ENCODE measurements at places on chromosomes 7 and 10.

GRCh38 chr10:22737587-22737986, 23.2 kb upstream of the PIP4K2A start:
- DNase-seq = no peak

- DNase-seq = no peak
Measured at GRCh38 chr10:110419265-110419664, 78.4 kb upstream of the DUSP5 start.

DNA sequence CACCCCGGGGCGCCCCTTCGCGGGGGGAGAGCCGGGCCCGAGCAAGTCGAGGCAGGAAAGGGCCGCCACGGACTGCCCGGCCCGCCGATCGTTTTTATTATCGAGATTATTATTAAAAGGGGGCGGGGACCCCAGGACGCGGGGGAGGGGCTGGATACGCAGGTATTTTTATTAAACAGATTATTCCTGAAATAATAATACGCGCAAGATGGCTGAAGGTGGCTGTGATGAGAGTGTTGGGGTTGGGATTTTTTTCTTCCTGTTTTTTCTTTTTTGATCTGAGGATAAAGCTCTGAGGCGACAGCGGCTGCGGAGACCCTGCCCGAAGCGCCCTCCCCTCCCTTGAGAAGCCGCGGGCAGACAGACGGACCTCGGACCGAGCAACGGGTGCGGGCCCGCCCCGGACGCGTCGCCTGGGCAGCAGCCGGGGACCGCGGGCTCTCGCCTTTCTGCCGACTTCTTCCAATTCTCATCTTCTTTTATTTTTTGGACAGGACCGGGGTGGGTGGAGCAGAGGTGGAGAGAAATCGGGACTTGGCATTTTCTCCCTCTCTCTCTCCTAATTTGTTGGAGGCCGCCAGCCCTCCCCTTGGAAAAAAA, 1.4 kb upstream of the TRIM8 start:
- no peak for DNase-seq

GRCh38 chr7:50330696-50331095, 26.2 kb downstream of the IKZF1 start:
- DNase-seq = no peak

GRCh38 chr7:1459920-1460820, 900 bp upstream of the MICALL2 start:
- no peak for DNase-seq

All from activated naive CD4-positive, alpha-beta T cell (primary cell).